Suppressor macrophage treated with lipopolysaccharide for 1 hour (primary cell): ENCODE measurements at places on chromosomes 12 and 14.

GRCh38 chr12:20508359-20508758 is 140.0 kb downstream of the PDE3A start:
- no peak for DNase-seq

- no peak for DNase-seq
Observed at GRCh38 chr12:54997929-54998522, 13.5 kb upstream of the TESPA1 start.

GRCh38 chr12:130668286-130669204 is 47.6 kb downstream of the RIMBP2 start:
- no peak for DNase-seq

GRCh38 chr12:42612231-42612613 is 22.7 kb upstream of the PRICKLE1 start:
- no peak for DNase-seq

- DNase-seq = no peak
Observed at GRCh38 chr14:53567236-53567780, 389.3 kb downstream of the BMP4 start.

DNA sequence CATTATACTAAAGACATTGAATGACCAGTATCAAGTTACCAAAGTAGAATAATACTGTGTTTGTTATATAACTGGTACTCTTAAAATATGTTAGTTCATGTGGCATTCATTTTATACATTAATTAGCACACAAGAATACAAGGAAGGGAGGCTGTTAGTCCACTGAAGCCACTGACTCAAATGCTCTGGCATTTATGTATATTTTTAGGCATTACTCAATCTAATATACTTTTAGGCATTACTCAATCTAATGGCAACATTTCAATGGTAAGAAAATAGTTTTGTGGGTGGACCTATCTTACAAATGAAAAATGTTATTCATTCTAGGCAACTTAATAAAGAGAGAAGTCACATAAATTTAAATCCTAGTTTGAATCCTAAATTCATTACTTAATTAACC is 874.4 kb upstream of the USP15 start:
- no peak for DNase-seq

DNA sequence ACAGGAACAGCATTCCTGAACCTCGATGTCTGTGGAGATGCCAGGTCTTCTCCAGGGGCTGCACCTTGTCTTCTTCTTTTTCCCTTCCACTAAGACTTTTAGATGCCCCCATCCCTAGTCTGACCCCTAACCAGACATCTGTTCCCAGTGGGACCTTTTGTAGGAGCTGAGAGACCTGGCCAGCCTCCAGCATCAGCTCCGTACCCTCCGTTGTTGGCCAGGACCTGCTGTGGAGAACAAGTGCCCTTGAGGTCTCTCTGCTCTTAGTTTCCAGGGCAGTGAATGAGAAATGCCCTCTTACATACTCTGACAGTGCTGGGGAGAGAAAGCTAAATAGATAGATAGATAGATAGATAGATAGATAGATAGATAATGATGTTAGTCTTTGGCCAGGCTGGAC is 16.8 kb upstream of the SDR39U1 start:
- DNase-seq = no peak

- no peak for DNase-seq
Observed at GRCh38 chr14:51430633-51431032, 190.6 kb downstream of the TMX1 start.

DNA sequence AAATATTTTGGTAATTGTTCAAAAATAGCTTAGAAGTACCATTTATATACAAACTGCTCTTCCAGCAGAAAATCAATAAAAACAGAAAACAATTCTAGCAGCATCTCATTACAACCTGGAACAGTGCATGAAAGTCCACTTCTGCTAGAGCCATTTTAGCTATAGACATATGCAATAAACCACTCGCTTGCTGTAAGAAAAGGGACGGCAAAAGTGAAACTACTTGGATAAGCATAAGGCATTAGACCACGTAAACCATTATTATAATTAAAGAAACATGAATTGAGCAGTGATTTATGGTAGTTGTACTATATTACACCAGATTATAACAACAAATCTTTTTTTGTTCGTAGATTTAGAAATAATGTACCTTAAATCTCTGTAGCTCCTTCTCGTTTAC is 48.7 kb downstream of the LRIG3 start:
- no peak for DNase-seq
